ENCODE measurements at places on chromosomes 16 and 17.

- no peak for DNase-seq
These were observed 5.7 kb downstream of the AIPL1 start for GRCh38 chr17:6429266-6429665.

- DNase-seq: peak; percentile 95
These were observed 16.9 kb upstream of the GLIS2 start for GRCh38 chr16:4298761-4299522.

- no peak for DNase-seq
These were observed 47.2 kb downstream of the PIPOX start for GRCh38 chr17:29090108-29090507.

DNA sequence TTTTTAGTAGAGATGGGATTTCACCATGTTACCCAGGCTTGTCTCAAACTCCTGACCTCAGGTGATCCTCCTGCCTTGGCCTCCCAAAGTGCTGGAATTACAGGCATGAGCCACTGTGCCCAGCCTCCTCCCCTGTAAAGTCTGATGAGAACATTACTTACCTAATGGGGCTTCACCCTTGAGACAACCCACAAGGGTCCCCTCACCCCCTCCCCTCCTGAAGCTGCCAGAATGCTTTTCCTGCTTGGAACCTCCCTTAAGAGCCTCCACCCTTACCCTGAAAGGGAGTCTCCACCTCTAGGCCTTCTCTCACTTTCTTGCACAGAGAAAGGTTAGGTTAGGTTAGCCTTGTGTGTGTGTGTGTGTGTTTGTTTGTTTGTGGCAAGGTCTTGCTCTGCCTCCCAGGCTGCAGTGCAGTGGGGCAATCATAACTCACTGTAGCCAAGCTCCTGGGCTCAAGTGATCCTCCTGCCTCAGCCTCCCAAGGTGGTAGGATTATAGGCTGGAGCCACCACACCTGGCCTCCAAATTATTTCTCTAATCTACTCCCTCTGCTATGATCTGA lies 8.9 kb downstream of the SLC5A11 start:
- no peak for DNase-seq

DNA sequence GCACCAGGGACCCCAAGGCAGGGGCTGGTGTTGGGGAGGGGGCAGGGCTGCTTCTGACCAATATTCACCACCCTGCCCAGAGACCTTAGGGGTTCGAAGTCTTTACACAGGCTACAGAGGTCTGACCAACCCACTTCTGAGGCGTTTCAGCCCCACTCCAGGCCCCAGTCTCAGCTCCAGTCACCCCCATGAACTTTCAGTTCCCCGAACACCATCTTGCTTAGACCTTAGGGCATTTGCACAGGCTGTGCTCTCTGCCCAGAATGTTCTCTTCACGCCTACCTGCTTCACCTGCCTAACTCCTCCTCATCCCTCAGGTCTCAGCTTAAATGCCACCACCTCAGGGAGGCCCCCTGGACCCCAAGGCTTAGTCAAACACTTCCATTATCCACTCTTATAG lies 25.8 kb upstream of the CPNE2 start:
- no peak for DNase-seq

DNA sequence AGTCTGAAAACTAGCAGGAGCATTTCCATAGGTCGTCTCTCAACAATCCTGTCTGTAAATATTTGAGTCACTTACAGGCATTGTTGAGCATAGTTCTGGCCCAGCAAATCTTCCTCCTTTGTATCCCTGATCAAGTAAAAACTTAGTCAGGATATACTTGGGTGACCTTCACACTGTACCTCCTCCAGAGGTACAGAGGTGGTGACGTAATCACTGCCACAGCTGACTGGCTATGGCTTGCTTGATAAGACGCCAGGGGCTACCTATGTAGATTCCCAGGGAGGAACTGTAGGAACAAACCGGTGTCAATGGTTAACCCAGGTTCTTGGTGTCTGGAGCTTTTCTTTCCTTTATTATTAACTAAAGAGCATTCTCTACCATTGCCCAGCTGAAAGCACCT lies at the start of gene KCNJ16:
Gene KCNJ16, plus strand, starts transcription at position 270 of the 400 bp plus-strand sequence. CDS start 56,863 bp downstream, outside the sequence.
- DNase-seq: no peak

DNA sequence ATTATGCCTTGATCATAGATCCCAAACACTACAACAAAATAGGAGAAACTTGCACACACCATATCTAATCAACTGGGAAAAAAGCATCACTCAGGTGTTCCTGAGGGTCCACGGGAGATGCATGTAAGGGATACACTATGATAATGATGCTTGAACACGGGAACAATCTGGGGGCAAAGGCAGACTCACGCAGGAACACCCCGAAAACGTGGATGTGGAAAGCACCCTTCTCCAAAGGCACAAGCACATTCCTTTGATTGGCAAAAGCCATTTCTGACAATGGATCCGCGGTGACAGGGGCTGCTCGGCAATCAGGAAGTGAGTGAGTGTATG lies 1.3 kb downstream of the ZNF652 start:
- DNase-seq: no peak

GRCh38 chr16:56966093-56966475 lies 4.3 kb downstream of the CETP start:
- DNase-seq: no peak

GRCh38 chr16:50635505-50636392 lies 45.4 kb downstream of the SNX20 start:
- DNase-seq: no peak

DNA sequence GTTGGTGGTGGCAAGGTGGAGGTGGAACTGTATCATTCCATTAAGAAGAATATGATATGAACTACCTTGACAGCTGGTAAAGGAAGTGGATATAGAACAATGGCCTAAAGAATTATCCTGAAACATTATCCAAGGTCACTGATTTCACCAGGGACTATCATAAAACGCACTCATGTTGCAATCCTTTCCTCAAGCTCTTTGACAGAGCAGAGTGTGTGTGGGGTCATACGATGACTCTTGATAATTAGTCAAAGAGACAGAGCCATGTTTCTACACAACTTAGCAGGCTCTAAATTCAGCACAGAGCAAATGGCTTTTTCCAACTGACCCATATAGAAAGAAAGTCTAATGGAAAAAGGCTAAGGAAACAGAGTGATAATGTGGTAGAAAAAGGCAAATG lies 126.4 kb upstream of the ANKFN1 start:
- no peak for DNase-seq
